ENCODE measurements at places on chromosomes 5 and 9.

DNA sequence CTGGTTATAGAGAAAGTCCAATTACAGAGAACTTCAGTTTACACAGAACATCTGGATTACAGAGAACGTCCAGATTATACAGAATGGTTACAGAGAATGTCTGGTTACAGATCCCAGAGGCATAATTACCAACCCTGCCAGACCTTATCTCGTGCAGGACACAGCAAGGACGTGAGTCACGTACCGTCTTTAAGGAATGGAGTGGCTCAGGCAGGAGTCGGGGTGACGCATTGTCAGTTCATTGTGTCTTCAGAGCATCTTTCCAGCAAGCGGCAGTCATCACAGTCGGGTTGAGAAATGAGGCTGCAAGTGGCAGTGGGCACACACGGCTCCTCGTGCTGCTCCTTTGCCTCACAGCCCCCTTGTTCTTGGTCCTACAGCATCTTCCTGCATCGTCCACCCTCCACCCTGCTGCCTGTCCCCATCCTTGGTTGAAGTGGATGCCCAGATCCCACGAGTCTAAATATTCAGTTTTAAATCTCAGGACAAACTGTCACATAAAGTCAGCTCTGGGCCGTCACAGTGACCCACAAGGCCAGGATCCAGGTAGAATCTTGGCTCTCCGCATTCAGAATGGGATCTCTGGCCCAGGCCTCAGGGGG is 30.0 kb upstream of the SLC6A19 start:
- no peak for DNase-seq

DNA sequence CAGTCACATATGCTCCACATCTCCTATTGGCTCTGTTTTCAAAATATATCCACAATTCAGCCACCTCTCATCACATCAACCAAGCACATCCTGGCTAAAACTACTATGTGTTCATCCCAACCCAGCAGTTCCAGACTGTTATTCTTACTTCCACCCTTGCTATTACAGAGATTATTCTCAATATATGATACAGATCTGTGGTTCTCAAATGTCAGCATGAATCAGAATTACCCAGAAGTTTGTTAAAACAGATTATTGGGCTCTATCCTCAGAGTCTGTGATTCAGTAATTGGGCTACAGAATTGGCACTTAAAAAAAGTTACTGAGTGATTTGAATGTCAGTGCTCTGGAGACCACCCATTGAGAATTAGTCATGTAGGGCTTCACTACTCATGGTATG is 78.8 kb upstream of the IZUMO3 start:
- DNase-seq, result no peak

DNA sequence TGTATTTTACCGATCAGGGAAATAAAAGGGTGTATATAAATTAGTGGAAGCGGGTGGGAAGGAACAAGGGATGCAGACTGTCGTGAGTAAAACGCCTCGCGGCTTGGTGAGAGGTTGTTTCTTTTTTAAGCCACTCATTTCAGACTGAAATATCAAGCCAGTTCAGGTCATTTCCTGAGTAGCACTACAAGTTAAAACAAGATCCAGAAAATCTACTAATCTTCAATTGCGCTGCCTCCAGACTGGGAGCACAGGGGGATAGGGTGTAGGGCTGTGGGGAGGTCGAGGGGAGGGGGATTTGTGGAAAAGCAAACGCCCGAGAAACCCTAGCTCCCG is 140.8 kb downstream of the TSSK1B start:
- no peak for DNase-seq

DNA sequence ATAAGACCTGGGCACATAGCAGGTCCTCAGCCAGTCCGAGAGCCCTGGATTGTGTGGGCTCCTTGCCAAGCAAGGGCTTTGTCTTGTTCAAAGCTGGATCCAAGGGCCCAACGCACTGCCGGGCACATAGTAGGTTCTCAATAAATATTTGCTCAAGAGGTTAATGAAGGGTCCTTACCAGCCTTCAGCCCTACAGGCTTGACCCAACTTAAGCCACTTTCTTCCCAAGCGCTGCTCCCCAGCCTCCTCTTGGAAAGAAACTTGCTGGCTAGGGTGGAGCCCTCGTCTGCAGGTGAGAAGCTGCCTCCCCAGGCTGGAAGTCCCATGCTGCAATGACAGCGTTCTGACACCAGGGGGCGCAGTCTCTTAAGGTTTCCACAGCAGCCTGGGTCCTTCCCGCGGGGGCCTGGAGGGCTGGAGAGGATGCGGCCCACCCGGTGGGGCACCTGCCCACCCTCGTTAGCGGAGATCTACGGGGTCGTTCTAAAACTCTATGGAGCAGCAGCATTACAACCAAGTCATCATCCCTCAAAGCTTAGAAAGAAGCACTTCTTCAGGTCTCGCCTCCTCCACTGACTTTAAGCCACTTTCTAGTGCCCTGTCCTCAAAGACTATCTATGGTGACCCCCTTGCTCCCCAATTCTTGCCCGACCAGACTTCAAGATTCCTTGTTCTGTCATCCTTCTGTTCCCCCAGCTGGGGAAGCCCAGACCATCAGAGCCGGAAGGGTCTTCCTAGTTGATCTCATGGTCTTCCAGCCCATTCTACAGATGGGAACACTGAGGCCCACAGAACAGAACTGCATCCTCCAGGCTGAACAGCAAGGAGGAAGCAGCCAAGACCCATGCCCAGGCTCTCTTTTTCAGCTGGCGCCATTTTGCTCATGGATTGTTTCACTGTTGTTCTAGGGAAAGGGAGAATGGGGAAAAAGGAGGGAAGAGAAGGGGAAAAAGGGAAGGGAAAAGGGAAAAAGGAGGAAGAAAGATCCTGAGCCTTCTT is 115.4 kb downstream of the LHX2 start:
- DNase-seq, result peak; percentile 58

DNA sequence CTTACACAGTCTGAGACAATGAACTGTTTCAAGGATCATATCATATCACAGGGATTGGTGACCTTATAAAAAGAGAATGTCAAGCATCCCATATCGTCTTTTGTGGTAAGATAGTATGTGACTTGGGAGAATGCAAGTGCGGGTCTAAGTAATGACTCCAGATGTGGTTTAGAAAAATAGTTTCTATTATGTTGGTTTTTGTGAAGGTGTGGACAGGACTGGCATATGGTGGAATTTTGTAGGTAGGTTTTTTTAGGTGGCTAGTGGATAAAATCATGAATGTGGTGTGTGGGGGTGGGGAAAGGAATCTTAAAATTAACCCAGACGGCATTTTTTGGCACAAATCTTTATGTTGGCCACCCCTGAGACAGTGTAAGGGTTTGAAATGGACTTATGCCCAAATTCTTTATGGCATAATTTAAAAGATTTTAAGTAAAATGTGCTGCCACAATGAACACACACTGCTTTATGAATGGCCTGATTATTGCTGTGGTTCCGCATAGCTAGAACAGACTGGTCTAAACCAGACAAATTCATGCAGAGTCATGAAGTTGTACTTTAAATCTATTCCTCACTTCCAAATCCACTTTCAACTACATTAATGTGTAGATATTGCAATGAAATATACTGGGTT is 204.8 kb upstream of the HAPLN1 start:
- no peak for DNase-seq

- DNase-seq, result no peak
Observed at GRCh38 chr5:156698323-156698722, 151.8 kb upstream of the PPP1R2B start.

DNA sequence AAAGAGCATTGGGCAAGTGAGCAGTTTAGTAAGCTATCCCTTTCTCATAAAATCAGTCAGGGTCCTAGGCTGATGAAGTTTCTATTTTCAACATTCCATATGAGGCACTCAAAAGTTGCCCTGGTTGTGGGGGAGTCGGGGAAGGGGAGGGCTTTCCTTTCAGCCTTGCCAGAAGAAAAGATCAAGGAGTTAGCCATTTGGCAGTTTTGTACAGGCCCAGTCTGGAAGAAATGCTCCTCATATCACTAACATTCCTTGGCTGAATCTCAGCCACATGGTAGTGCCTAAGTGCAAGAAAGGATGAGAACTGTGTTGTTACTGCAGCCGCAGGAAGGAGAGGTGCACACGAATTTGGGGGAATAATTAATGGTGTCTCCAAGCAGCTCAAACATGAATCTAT is 60.8 kb downstream of the ZNF474 start:
- no peak for DNase-seq

- no peak for DNase-seq
Observed at GRCh38 chr5:168239325-168239724, 52.1 kb upstream of the WWC1 start.

DNA sequence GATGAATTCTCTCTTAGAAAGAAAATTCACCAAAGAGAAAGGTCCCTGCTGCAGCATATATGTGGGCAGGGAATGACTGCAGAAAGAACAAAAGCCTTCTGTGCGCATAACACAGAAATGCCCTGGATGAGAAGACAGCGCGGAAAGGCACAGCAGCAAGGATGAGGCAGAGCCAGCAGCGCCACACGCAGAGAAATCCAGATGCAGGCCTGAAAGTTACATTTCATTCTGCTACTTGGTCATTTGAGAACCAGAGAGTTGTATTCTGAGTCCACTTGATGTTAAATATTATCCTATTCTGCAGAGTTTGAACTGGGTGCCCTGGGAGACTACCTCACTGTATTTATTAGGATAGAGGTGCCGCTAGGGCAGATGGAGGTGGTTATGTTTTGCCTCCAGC is 68.5 kb downstream of the GLDC start:
- no peak for DNase-seq

DNA sequence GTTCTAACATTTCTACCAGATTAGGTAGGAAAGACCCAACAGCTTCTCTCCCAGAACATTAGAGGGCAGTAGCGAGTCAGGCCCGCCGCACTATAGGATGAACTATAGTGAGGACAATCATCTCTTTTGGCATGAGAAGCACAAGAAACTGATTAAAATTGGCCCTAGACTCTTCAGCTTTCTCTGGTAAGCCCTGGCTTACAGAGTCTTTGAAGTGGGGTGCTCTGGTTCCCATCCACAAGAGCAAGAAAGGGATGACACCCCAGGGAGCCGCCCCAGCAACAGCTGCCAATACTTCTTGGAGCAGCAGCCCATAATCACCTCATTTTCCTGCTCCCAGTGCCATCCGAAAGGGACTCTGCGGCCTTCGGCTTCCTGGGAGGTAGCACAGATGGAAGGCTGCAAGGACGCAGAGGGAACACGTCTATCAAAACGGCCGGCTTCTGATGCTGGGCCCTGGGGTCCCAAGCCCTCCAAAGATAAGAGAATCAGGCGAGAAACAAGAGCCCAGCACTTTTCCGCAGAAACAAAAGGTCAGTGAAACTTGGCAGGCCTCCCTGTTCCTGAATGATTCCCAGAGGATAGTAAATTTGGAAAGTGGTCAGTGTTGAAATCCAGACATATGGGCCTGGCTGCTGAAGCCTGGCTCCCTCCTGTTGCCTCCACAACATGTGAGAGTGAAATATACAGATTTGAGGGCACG is 69.3 kb downstream of the HSD17B3 start:
- DNase-seq, result no peak

DNA sequence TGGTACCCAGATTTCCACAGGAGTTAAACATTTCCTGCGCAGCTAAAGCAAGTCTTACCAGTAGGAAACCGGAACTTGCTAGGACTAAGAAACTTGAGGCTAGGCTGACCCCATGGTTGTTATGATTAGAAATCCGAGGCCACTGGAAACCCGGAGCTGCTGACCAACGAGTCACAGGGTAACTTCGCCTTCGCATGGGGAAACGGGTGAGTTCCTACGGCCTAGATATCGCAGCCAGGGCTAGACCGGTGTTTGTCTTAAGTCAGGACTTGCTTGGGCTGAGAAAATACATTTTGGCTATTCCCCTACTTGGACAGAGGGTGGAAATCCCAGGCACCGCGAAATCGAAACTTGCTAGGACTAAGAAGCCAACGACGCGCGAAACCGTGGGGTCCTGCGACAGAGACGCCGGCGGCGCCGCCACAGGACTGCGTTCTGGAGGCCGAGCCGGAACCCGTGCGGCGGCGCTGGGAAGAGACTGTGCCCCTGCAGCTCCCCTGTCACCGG is 1.6 kb upstream of the ANXA2R start:
- peak; percentile 54 for DNase-seq

DNA sequence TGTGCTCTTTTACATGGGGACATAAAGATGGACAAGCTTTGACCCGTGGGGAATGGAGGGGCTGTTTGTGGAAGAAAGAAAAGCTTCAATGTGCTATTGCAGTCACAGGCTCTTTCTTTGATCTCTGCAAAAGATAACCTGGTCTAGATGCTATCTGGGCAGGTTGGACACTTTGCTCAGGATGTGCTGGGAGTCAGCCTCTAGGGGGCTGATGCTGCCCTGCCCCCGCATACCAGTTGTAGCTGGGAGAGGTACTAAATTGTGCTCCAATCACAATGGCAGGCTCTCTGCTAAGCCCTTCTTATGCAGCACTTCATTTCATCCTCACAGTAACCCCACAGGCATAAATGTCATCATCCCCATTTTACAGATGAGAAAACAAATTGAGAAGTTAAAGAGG is 67.2 kb downstream of the PSD2 start:
- DNase-seq, result no peak

- DNase-seq, result no peak
Observed at GRCh38 chr9:113772121-113772810, 103.8 kb upstream of the ZNF618 start.

DNA sequence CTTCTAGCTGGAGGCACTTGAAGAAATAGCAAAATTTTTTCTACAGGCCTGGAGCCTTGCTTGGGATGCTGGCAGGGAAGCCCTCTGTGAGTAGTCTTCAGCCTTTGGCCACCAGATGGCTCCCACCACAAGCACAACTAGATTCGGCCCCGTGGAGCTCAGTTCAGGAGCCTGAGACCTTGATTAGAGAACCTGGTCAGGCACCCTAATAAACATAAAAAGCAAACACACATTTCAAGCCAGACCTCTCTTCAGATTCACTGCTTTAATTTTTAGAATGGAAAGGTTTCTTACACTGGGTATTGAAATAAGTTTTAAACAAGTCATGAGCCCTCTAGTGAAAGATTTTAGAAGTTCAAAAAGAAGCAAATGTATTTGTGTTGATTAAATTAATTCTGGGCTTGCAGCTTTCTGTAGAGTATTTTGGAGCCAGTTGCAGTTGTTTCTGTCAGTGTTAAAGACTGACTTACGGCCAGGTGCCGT is 41.4 kb downstream of the GLRX start:
- DNase-seq, result peak; percentile 55

DNA sequence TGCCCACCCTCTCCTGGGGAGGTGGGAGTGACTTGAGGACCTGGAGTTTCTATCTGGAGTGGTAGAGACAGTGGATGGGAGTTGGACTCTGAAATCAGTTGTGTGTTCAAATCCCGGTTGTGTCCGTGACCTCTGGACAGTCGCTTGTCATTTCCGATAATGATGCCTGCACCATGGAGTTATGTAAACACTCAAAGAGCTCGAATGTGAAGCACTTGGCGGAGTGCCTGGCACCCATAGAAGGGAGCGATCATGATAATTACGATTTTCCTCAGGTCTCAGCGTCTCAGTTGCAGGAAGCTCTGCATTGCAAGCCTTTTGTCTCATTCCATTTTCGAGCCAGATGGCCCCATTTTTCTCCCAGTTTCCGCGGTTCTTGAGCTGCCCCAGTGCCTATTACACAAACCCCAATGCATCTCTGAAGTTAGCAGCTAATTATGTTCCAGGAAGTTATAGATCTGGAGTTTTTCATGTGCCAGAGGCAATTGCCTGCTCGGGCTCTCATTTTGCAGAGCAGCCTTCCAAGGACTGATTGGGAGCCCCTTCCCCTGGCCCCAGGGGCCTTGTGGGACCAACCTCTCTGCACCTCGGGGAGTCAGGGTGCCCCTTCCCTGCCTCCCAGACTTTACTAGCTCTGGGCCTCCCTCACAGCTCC is 175.5 kb upstream of the MVB12B start:
- no peak for DNase-seq

- DNase-seq, result no peak
Observed at GRCh38 chr9:91873637-91874051, 76.4 kb downstream of the ROR2 start.

All from stimulated activated CD8-positive, alpha-beta memory T cell treated with anti-CD3 and anti-CD28 coated beads, Interleukin-2, amount 100 ng/mL, for 1 hour (primary cell).